ENCODE measurements at places on chromosomes 16 and 17.

GRCh38 chr17:66847704-66848103, 12.8 kb downstream of the CACNG5 start:
- no peak for DNase-seq

DNA sequence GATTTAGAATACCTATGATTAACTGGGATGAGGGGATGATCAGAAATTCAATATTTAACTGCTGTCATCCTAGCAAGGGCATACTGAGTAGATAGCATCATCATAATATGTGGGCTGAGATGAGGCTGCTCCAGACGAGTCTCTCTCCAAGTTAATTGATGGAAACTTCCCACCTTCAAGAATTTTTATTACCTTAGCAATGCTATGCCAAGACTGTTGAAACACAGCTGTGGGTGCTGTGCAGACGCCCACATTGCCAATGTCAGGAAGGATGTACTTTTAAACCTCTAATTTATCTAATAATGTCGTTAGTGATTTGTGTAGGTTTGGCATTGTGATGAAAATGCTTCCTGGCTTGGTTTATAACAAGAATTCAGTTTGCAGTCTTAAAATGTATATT, 170.4 kb downstream of the TRIM37 start:
- DNase-seq: no peak

- DNase-seq: no peak
Observed at GRCh38 chr17:64273006-64273405, 9.9 kb upstream of the TEX2 start.

DNA sequence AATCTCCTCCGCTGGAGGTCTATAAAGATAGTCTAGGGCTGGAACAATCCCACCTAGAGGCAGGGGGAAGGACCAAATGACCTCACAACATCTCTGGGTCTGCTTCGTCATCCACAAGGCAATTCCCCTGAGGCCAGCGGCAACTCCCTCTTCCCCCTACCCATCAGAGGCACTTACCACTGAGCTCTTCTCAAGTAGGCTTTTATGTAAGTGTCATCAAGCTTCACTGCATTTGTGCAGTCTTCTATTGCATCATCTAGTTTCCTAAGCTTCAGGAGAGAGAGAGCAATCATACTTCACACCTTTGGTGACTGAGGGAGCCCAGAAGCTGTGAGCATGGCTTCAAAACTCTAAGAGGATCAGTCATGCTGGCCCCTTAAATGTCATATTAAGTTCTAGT, 21.0 kb downstream of the CNP start:
- no peak for DNase-seq

- DNase-seq: no peak
Observed at GRCh38 chr17:50201276-50201854, at the start of gene COL1A1. COL1A1 (minus strand) TSS chr17:50201631; CDS start chr17:50201513, 118 bp downstream.
